ENCODE measurements at places on chromosomes 5 and 9.

DNA sequence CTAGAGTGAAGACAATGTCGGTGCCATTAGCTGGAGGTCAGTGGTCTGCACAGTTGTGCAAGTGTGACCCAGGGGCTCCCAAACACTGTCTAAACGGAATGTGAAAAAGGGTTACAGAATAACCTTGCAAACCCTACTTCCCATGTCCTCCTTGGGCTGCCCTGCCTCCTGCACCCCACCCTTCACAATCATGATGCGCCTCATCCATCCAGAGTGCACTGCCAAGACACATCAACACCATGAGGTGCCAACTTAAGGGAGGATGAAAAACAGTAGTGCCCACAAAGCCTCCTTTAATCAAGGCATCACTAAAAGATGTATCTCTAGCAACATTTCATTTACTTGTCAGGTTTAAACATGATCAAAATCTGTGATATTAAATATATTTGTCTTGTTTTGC lies 87.1 kb downstream of the SETX start:
- no peak for DNase-seq

DNA sequence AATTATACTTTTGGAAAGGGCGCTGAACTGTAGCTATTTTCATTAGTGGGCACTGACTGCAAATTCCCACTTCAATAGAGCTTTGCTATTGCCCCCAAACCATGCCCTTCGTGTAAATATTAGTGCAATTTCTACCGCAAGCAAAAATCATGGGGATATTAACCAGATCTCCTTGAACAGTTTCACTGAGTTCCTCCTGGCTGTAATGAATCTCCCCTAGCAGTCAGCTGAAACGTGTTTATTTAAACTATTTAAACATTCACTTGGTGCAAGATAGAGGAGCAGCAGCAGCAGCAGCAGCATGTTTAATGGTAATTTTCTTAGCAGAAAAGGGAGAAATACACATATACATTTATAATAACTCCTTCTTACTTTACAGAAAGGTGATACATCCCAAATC lies 54.4 kb downstream of the ARRDC3 start:
- no peak for DNase-seq

DNA sequence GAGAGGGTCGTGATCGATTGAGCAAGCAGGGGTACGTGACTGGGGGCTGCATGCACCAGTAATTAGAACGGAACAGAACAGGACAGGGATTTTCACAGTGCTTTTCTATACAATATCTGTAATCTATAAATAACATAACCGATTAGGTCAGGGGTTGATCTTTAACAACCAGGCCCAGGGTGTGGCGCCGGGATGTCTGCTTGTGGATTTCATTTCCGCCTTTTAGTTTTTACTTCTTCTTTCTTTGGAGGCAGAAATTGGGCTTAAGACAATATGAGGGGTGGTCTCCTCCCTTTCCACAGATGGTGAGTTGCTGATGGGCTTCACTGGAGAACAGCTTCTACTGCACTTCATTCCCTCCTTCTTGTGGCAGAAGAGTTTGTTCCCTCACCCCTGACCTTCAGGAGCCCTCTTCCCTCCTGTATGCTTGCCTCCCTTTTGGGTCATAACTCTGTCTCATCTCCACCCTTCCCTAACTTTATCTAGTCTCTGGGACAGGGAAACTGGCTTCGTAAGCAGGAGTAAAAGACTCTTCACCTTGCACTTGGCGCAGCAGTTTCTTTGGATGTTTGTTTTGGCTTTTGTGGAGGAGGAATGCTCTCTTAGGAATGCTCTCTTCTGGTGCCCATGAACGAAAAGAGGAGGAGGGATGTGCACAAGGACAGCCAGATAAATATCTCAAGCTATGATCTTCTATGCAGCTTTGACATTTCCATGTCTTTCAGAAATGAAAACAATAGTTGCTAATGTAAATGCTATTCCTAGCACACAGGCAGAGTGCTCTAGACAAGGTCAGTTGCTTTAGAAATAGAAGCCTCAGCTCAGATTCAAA lies 139.8 kb upstream of the RPS23 start:
- DNase-seq = no peak

- DNase-seq = no peak
Measured at GRCh38 chr9:131464354-131465000, 38.2 kb upstream of the POMT1 start.

- peak; percentile 80 for DNase-seq
Measured at GRCh38 chr5:132294728-132295504, 722 bp downstream of the SLC22A4 start.

DNA sequence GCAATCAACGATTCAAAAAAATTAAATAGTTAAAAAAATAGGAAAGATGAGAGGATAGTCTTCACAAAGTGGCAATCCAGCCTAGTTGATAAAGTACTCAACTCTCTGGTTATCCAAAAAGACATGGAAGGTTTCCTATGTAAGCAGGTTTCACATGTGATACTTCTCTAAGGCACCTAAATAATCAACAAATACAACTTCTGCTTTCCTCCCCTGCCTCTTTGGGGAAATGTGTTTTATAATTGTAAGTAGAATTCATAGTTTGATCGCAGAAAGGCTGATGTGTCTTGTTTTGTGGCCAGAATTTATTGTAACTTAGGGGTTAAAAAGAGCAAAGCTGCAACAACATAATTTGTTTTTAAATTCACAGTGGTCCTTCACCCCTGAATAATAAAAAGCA lies 855.5 kb upstream of the DMAC1 start:
- no peak for DNase-seq

- DNase-seq = no peak
Measured at GRCh38 chr9:10875752-10876151, 262.9 kb upstream of the PTPRD start.

GRCh38 chr5:171961117-171961516 lies 45.3 kb downstream of the FBXW11 start:
- no peak for DNase-seq

DNA sequence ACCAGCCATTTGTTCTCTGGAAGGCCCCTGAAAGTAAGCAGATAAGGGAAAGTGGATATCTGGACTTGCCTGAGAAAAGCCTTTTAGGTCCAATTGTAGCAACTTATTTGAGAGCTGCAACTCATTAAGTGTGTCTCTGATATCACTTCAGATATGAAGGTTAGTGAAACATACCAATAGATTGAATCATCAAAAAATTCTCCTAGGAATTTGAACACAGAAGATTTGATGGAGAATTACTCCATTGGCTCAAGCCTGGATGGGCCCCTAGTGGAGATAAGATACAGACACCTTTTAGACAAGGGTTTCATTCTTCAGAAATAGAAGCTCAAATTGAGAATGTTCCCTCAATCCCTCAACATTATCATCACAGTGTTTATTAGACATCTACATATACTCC lies 356.7 kb downstream of the NDUFS4 start:
- DNase-seq = no peak

DNA sequence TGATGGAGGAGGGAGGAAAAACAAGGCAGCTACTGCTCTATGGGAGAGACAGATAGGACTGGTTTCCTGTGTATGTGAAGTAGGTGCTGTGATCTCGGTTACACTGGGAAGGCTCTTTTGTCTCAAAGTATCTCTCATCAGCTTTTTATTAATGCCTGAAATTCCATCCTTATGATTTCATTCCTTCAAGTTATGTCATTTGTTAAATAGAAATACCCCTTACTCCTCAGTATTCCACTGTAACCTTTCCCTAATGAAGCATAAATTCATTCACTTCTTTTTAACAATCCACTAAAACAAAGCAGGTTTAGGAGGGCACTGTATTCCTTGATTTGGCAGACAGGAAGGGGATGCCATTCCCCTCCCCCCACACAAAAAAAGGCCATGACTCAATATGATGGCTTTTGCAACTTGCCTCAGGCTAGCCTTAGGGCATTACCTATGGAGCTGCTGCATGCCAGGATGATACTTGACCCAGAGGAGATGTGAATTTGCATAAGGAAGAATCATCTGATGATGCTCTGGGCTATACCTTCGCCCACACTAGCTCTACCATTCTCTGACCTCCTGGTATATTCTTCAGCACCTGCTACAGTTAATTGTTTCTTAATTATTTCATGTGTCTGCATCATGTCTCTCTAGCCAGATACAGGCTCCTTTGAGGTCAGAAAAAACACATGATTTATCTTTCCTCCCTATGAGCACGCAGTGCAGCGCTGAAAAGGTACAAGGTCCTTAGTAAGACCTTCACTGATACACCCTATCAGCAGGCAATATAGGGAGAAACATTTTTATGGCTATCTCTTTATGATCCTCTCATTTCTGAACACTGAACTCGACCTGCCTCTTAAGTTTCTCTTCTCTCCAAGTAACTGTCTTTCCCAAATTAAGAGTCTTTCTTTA lies 26.3 kb downstream of the NR3C1 start:
- DNase-seq = peak; percentile 49

GRCh38 chr9:5571629-5572232 lies 57.2 kb upstream of the RIC1 start:
- no peak for DNase-seq

GRCh38 chr5:180379355-180380070 lies 26.4 kb upstream of the GFPT2 start:
- no peak for DNase-seq

Data from T1000 (cell line).